Activated CD4-positive, alpha-beta T cell treated with anti-CD3 and anti-CD28 coated beads, Interleukin-2, amount 50 U/mL, for 24 hours (primary cell): ENCODE measurements at places on chromosomes 5 and 9.
A peak's percentile ranks its signal among the peaks of the same experiment; 100 is the strongest.

DNA sequence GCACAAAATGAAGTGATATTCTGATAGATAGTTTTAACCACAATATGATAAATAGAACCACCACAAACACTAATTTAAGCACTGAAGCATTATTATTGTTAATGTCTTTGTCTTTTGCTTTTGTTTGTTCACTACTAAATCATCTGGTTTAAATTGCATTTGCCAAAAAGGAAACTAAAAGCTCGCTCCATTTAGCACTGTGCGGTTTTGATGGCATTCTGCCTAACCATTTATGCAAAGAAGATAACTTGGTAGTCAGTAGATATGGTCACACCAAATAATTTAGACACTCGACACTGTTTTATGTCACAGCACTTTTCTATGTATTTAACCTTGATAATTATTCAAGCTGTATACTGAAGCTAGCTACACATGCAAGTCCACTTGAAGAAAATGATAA, 849.8 kb upstream of the CDH6 start:
- DNase-seq = no peak

DNA sequence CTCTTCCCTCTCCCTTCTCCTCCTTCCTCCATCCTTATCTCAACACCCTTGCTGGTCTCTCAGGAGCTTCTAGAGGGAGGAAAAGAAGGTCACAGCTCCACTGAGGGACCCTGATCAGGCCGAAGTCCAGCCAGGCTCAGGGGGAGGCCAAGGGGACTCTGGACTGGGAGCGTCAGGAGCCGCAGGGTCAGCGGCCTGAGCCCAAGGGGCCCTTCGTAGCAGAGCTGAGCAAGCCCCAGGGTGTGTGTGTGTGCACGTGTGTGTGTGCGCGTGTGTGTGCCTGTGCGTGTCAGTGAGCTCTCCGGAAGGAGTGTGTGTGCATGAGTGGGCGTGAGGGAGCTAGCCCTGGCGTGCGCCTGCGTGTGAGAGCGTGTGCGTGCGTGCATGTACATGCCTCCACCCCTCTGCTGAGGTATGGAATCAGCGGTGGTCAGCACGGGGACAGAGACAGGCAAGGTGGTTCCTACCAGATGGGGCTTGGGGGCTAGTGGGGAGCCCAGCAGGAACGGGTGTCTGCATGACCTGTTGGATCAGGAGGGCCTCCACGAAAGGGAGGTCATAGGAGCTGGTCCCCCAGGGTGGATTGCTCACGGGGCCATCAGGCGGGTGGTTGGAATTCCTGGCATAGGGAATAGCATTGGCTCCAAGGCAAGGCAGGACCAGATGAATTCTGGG, 10.0 kb upstream of the AGPAT2 start:
- DNase-seq = no peak

GRCh38 chr9:126329476-126330275, 3.0 kb downstream of the MVB12B start:
- no peak for DNase-seq

- no peak for DNase-seq
Measured at GRCh38 chr5:124952079-124952478, 205.6 kb upstream of the ZNF608 start.

- DNase-seq = no peak
Measured at GRCh38 chr5:160744268-160745101, 107.5 kb downstream of the ATP10B start.

- peak; percentile 21 for DNase-seq
Measured at GRCh38 chr9:79572608-79573411, 1.0 kb downstream of the TLE4 start.

DNA sequence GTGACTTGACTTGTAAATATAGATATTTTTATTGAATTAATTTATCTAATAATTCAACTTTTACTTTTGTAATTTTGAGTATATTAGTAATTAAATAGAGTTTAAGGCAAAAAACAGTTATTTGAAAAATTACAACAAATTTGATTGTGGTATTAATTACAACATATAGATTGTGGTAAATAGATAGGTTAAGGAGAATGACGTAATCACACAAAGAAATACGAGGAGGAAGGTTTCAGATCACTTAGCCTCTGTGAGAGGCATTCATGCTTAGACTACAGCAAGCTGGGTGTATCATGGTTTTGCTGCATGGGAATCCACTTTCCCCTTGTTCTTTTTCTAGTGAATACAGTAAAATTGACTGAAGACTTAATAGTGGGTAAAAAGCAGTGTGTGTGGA, 878.4 kb upstream of the EDIL3 start:
- DNase-seq = no peak

- no peak for DNase-seq
Measured at GRCh38 chr5:154318691-154319090, 127.1 kb upstream of the SAP30L start.

- DNase-seq = no peak
Measured at GRCh38 chr9:71249729-71250317, 128.4 kb upstream of the TRPM3 start.

- DNase-seq = no peak
Measured at GRCh38 chr9:108444400-108445358, 411.1 kb downstream of the ACTL7B start.

- DNase-seq = no peak
Measured at GRCh38 chr9:96047741-96048103, 172.2 kb downstream of the ERCC6L2 start.

- no peak for DNase-seq
Measured at GRCh38 chr5:43804041-43804440, 201.1 kb downstream of the NNT start.

DNA sequence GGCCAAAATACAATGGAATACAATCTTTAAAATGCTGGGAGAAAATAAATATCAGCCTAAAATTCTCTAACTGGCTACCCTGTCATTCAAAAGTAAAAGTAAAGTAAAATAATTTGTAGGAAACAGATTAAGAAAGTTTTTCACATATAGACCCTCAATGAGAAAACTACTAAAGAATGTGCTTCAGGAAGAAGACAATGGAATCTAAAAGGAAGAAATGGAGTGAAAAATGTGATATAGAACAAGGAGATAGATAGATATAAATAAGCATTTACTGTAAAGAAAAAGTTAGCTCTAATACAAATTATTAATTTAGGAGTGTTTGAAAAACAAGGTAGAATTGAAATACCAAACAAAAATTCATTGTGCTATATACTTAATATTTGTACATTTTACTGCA, 368.6 kb upstream of the MPDZ start:
- no peak for DNase-seq

GRCh38 chr5:53643445-53643844, 83.0 kb downstream of the NDUFS4 start:
- no peak for DNase-seq

DNA sequence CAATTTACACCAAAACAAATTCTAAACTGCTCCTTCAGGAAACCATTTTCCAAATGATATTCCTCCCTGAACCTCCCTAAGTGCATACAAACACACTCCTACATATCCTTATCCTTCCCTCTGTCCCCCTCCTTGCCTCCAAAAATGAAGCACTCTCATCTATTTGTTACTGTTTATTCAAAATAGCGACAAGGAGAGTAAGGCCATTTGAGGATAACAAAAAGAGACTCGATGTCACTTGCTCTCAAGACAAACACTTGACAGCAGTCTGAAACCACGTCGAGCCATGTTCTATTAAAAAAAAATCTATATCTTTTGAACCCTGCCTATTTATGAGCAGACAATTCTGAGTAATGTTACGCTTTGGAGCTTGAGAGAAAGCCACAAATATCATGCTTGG, 547.9 kb downstream of the DTWD2 start:
- DNase-seq = no peak

DNA sequence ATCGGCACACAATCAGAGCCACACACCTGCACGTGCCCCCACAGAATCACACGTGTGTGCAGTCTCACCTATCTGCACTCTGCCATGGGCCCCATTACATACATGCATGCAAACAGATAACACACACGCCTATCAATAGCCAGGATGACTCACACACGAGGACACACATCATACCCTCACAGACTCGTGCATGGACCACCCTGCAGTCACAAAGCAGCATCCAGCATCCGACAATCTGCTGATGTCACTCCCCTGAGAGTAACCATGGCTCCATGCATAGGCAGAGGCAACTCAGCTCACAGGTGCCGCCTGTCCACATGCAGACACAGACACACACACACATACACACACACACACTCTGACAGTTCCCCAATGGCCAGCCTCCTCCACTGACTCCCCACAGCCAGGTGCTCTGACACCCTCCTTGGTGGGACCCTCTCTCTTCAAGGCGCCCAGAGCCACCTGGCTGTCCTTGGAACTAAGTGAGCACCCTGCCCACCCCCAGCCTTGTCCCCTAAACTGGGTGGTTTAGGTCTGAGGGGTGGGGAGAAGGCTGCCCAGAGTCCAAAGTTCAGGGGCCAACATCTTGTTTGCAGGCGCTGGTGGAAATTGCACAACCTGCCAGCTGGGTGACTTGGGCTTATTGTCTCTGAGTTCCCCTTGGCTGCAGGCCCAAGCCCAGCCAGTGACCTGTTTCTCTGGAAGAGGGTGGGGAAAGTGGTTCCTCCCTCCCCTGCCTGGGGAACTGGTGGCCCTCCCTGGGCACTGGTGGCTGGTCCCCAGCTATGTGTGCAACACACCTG, 34.6 kb upstream of the NEK6 start:
- no peak for DNase-seq

GRCh38 chr5:11182441-11183080, 421.5 kb upstream of the DAP start:
- DNase-seq = no peak

GRCh38 chr9:72674961-72675360, 153.6 kb downstream of the TMC1 start:
- no peak for DNase-seq

DNA sequence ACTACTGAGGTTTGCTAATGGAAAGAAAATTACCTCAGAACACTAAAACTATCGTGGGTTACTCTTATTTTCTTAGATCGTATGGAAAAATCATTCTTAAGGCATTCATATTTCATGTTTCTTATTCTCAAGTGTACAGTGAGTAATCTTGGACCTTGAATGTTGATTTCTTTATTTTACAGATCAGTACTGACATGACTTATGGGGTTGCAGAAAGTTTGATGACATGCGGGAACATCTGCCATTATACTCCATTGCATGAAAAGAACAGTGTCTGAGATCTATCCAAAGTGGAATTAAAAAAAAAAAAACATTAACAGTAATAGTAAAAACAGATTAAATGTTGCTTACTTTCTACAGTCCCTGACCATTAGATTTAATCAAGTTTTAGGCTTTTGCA, 1290.2 kb upstream of the WWC1 start:
- DNase-seq = no peak

DNA sequence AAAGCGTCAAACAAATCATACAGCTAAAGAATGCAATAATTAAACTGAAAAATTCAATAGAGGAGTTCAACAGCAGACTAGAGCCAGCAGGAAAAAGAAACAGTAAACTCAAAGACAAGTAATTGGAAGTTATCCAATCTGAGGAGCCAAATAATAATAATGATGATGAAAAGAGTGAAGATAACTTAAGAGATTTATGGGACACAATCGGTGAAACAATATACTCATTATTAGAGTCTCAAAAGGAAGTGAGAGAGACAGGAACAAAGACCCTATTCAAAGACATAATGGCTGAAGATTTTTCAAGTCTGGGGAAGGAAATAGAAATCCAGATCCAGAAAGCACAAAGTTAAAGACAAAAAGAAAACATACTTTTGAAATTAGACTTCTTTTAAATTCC, 263.9 kb upstream of the NR4A3 start:
- DNase-seq = no peak

DNA sequence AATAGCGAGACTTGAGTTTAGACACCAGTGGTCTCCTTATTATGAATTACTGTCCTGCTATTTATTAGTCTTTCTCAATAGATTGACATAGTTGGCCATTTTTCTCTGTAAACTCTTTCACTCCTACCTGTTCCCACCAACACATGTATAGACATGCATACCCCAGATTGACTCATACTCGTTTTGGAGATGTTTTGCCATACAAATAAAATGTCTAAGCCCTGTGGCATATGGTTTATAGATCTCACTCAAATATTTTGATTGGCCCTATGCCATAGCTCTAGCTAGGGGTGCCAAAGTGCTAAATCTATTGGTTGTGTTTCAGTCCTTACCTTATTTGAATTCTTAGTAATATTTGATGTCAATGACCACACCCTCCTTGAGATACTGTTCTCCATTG, 42.3 kb downstream of the CAMK4 start:
- no peak for DNase-seq

DNA sequence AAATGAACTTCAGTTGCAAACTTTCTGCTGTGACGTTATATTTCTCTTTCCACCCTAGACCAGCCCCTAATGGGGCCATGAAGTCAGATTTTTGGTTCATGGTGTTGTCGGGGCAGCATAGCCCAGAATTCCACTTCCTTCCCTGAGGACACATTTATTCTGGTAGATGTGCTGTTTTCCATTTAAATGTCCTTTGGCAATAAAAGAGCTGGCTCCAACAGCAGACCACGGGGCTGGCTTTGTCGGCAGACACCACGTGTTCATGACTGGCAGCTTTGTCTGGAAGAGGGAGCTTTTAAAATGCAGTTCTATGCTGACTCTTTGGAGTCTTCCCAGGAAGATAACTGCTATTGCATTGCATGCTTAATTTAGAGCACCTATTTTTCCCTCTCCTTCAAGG, 17.6 kb upstream of the LCP2 start:
- DNase-seq = no peak

- DNase-seq = no peak
Measured at GRCh38 chr5:159893040-159893695, 23.1 kb upstream of the ADRA1B start.

- DNase-seq = no peak
Measured at GRCh38 chr9:124940521-124940893, 376 bp downstream of the GOLGA1 start.

- DNase-seq = no peak
Measured at GRCh38 chr9:115411993-115412452, 294.1 kb upstream of the TNC start.

DNA sequence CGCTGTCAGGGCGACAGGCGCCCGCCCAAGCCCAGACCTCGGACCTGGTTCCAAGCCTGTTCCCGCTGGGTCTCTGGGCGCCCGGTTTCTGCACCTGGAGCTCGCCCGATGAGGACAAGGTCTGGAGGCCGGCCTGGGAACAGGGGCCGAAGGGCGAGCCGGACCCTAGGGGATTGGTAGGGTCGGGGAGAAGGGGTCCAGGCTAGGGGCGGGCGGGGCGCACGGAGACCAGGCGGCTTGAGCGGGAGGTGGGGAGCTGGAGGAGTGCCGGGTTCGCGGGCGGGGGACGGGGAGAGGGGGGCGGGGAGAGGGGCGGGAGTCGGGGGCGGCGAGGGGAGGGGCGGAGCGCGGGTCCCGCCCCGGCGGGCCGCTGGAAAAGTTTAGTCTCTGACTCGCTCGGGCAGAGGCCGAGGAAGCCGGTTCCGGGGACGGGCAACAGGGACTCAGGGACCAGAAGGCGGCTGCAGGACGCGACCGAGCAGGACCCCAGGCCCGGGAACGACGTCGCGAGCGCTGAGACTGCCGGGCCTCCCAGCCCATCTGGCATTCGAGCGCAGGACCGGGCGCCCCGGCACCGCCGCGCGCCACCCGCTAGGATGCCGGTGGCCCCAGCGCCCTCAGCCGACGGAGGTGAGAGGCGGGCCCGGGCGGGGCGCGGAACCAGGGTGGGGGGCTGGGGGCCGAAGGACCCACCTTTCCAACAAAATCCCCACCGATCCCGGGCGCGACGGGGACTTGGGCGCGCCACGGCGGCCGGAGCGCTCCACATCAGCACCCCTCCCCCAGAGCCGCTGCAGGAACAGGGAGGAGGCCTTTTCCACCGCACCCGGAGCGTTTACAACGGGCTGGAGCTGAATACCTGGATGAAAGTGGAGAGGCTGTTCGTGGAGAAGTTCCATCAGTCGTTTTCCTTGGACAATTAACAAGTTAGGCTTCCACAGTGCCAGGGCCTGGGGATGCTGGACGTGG, at the start of gene S1PR3:
Gene S1PR3 (plus strand): TSS at position 403 of the 969 bp plus-strand sequence. CDS start 9,733 bp downstream, outside the sequence.
- no peak for DNase-seq
